ENCODE measurements at places on chromosomes 4 and X. TPM values are rescaled to one million over a fixed set of nuclear protein-coding genes. Genes with fewer than 3 reads are reported as not detected.

LDB2 gene
- not detected for total RNA-seq

NUDT10 gene
- total RNA-seq, result 2.9 TPM

F11 gene
- not detected for total RNA-seq

UGT8 gene
- 0.30 TPM for total RNA-seq

POF1B gene
- total RNA-seq, result not detected

ZNF718 gene
- 11.1 TPM for total RNA-seq

GAGE2A gene
- total RNA-seq, result not detected

CCSER1 gene
- total RNA-seq, result 0.29 TPM

IL2RG gene
- 241 TPM for total RNA-seq

PAGE5 gene
- total RNA-seq, result 1.5 TPM

HEPH gene
- total RNA-seq, result not detected

IDH3G gene
- 55.9 TPM for total RNA-seq

SMIM10L2A gene
- 0.31 TPM for total RNA-seq

DNA sequence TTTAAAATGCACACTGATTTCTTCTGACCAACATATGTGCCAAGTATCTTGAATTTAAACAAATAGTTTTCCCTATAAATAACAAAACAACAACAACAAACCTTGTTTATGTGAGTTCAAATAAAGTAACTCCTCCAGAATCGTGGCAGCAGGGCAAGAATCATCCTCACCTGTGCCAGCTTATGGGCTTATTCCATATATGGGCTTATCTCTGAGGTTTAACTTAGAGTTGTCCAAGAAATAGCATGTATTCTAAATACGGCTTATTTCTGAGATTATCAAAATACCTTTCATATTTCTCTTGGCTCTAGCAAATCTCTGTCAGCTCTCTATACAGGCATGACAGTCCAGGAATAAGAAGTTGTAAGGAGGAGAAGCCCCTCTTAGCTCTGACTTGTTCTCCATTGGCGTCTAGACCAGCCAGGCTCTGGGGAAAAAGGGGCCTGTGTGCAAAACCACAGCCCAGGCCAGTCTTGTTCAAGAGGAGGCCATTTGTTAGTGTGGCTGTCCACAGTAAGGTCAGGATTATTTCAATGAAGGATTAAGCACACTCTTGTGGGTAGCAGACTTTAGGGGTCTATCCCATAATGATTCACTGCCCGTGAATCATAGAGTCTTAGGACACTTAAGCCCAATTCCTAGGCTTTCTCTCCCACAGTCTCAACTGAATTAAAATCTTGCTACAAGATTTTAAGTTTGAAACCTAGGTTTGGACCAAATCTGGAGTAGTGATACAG is 63.2 kb downstream of the FRAS1 start:
- DNase-seq, result no peak

DNA sequence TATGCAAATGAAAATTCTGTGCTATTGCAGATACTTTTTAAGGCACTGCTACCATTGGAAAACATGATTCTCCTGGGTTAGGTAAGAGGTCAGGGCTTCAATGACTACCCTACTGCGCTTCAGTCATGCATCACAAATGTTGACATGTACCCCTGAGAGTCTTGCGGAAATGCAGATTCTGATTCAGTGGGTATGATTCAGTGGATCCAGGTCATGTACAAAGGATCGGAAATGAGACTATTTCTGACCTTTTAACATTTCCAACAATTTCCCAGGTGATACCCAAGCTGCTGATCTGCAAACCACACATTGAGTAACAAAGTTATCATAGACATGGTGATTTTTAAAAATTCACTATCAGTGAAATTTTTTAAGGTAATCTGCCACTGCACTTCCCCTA is 62.6 kb downstream of the DDX53 start:
- no peak for DNase-seq

- no peak for DNase-seq
These were observed 116.1 kb downstream of the PDLIM5 start for GRCh38 chr4:94567811-94568210.

- DNase-seq, result no peak
These were observed 47.3 kb upstream of the STK26 start for GRCh38 chrX:131975851-131976250.

DNA sequence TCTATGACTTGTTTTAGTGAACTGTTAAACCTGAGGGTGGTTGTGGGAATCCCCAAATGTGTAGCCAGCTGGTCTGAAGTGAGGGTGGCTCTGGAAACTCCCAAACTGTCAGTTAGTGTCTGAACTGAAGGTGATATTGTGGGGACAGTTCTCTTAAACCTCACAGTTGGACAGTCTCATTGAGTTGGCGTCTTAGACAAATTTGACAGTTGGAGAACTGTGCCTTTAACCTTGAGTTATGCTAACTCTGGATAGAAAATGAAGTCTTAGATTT is 20.7 kb upstream of the CTSO start:
- DNase-seq, result no peak

GRCh38 chr4:22881411-22881810 is 188.7 kb downstream of the GBA3 start:
- DNase-seq, result no peak

- DNase-seq, result no peak
These were observed 691.5 kb downstream of the KCTD8 start for GRCh38 chr4:43757147-43757546.

- DNase-seq, result no peak
These were observed 150.7 kb upstream of the EOLA2 start for GRCh38 chrX:150088766-150089518.

GRCh38 chrX:63282077-63282476 is 69.1 kb downstream of the SPIN4 start:
- no peak for DNase-seq

DNA sequence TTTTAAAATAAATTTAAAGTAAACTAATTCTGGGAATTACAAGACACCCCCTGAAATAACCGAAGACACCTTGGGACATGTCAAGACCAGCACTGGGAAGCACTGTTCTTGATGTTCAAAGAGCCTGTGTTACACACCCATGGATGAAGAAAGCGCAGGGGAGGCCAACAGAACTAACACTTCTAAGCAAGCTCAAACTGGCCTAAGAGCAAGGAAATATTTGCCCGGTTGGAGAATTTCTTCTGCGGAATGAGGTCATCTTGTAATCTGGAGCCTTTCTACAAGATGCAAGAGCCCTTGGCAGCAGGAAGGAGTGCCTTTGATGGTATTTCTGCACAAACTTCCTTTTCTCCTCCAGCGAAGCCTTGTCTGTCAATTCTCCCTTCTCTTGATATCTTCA is 9.3 kb upstream of the EFHC2 start:
- no peak for DNase-seq

GRCh38 chr4:87580057-87580456 is 28.3 kb upstream of the DSPP start:
- DNase-seq, result no peak

- no peak for DNase-seq
These were observed 715.8 kb downstream of the CCSER1 start for GRCh38 chr4:90842960-90843359.

DNA sequence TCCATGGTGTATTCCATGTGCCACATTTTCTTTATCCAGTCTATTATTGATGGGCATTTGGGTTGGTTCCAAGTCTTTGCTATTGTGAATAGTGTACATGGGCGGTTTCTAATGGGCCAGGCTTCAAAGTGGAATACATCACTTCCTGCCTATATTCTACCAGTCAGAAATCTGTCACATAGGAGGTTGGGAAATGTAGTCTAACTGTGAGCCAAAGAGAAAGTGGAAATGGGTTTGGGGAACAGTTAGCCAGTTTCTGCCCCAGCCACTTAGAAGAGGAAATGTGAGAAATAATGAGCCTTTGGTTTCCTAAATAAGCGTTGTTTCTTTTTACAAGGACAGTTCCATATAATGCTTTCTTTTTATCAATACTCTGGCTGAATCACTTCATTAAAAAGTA is 85.1 kb upstream of the AP1S2 start:
- DNase-seq, result no peak

DNA sequence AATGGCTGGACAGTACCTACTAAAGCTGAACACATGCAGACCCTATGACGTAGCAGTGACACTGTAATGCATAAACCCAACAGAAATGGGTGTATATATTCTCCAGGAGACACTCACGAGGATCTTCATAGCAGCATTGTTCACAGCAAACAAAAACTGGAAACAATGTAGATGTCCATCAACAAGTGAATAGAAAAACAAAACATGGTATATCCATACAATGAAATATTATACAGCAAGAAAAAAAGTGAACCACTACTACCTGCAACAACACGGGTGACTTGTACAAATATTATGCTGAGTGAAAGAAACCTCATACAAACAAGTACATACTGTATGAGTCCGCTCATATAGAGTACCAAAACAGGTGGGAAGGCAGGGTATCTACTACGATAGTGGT is 16.5 kb downstream of the ARHGEF6 start:
- no peak for DNase-seq

- no peak for DNase-seq
These were observed 141.2 kb downstream of the PDGFC start for GRCh38 chr4:156830351-156830750.

DNA sequence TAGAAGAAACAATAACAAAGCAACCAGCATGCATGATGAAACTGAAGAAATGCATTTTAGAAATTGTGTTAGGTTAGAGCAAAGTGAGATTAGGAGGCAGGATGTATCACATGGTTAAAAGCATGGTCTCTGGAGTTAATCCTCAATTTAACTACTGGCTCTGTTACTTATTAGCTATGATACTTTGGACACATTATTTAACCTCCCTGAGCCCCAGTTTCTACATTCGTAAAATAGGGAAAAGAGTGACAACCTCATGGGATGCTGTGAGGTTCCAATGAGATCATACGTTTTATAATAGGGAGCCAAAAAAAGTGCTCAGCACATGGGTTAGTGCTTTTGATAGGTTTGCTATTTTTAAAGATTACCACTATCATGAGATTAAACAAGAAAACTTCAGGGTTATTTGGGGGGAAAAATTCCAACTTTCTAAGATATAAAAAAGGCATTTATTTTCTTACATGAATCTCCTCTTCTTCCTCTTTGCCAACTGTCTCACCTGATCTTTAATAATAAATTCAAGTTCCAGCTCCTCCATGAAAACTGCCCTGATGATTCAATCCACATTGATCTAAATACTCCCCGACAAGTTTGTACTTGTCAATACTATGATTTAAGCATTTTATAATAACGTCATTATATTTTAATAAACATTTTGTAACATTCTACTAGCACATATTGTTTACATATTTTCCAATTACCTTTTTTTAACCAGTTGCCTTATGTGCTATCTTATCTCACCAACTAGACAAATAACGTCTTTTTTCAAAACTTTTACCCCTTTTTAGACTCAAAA is 4.6 kb downstream of the SEC31A start:
- no peak for DNase-seq

DNA sequence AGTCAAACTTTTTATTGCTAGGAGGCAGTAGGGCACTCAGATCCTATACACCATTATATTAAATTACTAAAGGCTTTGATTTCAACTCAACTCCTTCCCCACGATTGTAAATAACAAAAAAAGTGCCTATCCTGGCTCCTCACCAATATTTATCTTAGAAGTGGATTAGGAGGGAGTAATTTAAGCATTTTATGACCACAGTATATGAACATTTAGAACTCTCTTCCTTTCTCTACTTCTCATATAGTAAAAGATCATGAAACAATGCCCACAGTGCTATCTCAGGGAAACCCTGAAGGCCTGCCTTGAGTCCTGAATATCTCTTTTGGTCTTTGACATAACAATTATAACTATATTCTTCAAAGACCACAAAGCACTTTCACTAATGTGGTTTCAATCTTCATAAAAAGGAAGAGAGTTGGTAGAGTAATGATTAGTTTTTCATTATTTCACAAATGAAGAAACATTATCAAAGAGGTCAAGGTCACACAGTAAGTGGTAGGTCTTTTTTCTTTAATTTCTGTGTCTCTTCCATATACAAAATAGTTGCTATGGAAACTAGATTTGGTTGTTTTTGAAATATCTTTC is 29.1 kb upstream of the ADH1C start:
- no peak for DNase-seq

DNA sequence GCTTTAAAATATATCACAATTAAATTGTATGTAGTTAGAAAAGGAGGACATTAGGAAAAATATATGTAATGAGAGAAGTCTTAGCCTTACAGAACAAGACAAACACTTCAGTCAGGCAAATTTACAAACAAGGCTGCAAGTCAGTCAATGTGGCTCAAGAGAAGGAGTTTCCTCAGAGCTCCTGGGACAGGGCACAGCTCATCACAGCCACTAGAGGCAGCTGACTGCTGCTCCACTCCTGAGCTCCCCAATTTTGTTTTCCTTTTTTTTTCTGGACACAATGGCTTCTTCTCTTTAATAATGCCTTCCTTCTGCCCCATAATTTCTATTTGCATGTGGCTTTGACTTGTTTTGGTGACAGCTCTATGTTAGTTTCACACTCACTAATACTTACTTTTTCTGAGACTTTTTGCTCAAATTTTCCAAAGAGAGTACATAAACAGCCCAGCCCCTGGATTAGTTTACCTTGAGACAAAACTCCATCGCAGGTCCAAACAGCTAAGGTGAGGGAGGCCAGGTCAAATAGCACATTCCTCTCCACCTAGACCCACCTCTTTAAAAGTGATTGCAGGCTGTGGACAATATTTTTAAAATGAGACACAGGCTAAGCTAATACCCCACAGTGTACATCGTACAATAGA is 850.4 kb upstream of the FRG1 start:
- DNase-seq, result no peak

- no peak for DNase-seq
These were observed 98.8 kb upstream of the DHX15 start for GRCh38 chr4:24683116-24683515.

DNA sequence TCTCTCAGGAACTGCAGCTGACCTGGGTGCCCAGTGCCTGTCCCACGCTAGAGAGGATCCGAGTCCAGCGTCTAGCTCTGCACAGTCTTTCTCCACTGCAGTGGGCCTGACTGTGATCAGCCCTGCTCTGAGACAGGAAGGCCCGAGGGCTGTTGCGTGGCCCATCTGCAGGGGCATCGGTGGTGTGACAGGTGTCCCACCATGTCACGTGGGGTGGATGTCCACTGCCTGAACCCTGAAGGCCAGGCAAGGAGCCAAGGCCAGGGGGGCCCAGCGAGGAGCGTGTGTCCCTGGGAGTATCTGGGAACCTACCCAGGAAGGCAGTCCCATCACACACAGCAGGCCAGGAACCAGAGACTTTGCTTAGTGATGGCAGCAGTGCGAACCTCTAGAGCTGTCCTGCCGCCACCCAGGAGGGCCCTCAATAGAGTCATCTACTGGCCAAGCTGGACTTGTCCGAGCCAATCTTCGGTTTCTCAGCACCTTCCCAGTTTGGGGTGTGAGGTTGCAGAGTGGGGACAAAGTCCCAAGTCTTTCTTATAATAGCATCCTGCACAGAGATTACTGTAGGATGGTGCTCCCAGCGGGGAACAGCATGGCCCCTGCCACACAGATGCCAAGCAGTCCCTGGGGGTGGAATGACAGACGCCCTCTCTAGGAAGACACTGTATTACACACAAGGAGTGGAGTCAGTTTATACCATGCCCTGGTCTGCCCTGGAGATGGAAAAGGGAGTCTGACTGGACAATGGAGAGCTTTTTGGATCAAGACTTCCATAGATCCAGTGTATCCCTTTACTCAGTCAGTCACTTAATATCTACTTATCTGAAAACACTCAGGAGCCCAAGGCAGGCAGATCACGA is 38.3 kb downstream of the DCTD start:
- DNase-seq, result no peak
